Type B pancreatic cell (in vitro differentiated cells): ENCODE measurements at places on chromosomes 6 and 20.

GRCh38 chr6:92459606-92460005 is 959.8 kb downstream of the EPHA7 start:
- DNase-seq: no peak

DNA sequence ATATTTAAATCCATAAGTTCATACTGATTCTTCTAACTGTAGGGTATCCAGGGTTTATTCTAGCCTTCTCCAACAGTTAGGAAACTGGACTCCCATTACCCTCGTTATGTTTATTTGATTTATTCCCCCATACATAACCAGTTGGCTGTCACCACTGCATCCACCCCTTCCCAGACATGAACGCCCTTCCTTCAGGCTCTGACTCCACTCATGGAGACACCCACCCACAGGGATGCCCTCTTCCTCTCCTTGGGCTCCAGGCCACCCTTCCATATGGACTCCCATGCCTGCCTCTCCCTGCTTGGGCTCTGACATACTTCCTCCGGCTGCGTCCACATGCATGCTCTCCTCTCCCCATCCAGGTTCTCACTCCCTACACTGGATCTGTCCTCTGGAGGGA is 124.0 kb downstream of the FIG4 start:
- DNase-seq: no peak

DNA sequence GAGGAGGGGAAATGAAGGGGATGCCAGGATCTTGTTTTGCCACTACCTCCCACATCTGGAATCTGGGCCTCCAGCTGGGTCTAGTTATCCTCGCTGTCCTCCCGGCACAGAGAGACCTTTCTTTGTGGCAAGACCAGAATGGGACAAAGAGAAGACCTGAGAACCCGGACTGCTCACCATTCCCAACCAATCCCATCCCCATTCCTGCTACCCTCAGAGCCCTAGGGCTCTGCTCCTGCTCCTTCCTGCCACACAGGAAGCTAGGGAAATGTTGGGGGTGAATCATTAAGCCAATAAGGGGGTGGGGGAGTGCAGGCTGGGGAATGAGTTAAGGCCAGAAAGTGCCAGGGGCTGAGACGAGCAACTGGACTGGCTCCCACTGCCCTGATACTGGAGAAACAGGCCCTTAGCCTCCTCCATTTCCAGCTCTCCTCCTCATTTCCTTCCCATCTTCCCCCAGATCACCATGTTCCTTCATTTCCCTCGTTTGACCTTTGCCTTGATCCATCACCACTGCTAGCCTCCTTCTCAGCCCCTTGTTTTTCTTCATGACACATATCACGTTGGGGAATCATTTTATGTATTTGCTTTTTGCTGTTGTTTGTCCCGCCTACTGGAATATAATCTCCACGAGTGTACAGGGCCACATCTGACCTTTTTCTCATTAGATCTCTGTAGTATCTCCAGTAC is 4.6 kb upstream of the IER3 start:
- no peak for DNase-seq

- DNase-seq: no peak
These were observed 7.3 kb upstream of the COL12A1 start for GRCh38 chr6:75213112-75213511.
